ENCODE measurements at places on chromosomes 7 and 10. TPM values are rescaled to one million over a fixed set of nuclear protein-coding genes. Genes with fewer than 3 reads are reported as not detected.

GRCh38 chr10:25245165-25245564 lies 70.4 kb downstream of the GPR158 start:
- DNase-seq = no peak
- H3K27ac ChIP-seq = no peak overlapping the region
- no peaks in the 10 kb centered on the region for H3K36me3 ChIP-seq

GRCh38 chr7:778968-779451 lies 51.9 kb upstream of the PRKAR1B start:
- peaks cover 72% of the 10 kb centered on the region for H3K36me3 ChIP-seq
- H3K4me1 ChIP-seq = no peaks in the 10 kb centered on the region
- DNase-seq = no peak
- no peak overlapping the region for H3K4me3 ChIP-seq
- H3K27ac ChIP-seq = no peak overlapping the region

- H3K27me3 ChIP-seq = no peaks in the 10 kb centered on the region
- peaks cover 3% of the 10 kb centered on the region for H3K4me1 ChIP-seq
- no peak for DNase-seq
- no peaks in the 10 kb centered on the region for H3K36me3 ChIP-seq
Observed at GRCh38 chr7:94511718-94512117, 2.1 kb downstream of the CASD1 start.

The BTBD16 gene
- not detected for total RNA-seq

GRCh38 chr10:3811291-3811870 lies 26.4 kb upstream of the KLF6 start:
- H3K4me1 ChIP-seq = no peaks in the 10 kb centered on the region
- no peak overlapping the region for H3K27ac ChIP-seq
- H3K36me3 ChIP-seq = no peaks in the 10 kb centered on the region

- no peaks in the 10 kb centered on the region for H3K27me3 ChIP-seq
- no peak overlapping the region for H3K27ac ChIP-seq
- peaks cover 4% of the 10 kb centered on the region for H3K36me3 ChIP-seq
- no peak overlapping the region for H3K4me3 ChIP-seq
Observed at GRCh38 chr10:75086278-75086934, 25.1 kb upstream of the SAMD8 start.

DNA sequence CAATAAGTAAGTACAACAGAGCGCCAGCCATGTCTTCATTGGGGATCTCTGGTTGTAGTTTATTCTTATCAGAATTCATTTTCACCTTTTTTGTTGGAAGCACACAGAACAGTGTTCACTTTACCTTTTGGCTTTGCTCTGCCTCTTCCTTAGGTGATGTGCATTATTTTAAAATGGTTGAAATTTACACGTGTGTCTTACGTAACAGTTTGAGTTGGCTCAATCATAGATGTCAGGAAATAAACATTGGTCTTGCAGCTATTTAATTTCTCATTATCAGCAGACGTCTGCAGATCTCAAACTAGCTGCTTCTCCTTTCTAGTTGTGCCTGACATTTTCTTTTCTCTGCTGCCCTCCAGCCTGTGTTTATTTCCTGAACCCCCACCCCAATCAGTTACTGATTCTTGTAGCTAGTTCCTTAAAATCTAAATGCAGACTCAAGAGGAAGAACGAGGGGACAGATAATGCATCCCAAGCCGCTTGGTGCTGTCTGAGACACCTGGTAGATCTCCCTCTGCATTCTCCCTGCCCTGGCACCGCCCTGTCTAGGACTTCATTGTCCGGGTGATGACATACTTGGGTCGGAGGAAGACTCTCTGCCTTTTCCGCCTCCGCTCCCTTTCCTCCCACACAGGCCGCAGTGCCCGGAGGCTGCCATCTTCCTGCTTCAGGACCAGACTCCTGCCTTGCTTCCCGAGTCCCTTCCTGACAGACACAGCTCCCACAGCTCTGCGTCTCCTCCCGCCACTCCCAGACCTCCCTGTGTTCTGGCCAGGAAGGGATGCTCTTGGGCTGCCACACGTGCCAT lies 108.2 kb downstream of the ANKRD61 start:
- peaks cover 55% of the 10 kb centered on the region for H3K36me3 ChIP-seq
- DNase-seq = no peak
- no peak overlapping the region for H3K27ac ChIP-seq
- no peaks in the 10 kb centered on the region for H3K27me3 ChIP-seq
- H3K4me3 ChIP-seq = no peak overlapping the region

DNA sequence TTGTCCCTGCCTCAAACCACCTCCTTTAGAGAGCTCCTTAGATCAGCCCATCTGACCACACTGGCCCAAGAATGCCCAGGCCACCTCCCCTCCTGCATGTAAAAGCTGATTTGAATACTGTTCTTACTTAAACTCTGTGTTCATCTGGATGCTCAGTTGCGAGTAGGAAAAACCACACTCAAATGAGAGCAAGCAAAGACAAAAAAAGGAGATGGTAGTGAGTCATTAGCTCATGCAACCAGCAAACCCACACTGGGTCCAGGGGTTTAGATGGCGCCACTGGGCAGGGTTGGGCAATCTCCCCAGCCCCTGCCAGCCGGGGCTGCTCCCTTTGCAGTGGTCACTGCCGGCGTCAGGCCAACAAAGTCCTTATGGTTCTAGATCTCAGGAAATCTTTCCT lies 32.7 kb downstream of the TSPAN15 start:
- no peaks in the 10 kb centered on the region for H3K4me1 ChIP-seq
- DNase-seq = no peak
- H3K36me3 ChIP-seq = peaks cover 14% of the 10 kb centered on the region

DNA sequence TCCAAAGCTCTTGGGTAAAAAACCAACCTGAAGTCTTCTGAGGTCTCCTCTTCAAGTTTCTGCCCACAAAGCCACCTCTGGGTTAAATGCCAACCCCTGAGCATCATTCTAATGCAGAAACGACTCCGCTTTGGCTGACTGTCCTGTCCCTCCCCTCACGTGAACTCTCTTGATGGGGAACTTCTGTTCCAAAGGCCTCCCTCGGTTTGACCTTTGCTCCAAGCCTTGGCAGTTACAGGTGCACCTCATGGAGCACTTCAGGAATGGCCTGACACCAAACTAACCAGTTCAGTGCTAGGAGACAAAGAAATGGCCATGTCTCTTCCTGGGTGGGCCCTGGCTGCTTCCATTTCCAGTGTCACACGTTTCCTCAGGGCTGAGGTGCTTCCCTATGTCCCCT lies 20.0 kb downstream of the CAMK2G start:
- no peaks in the 10 kb centered on the region for H3K27me3 ChIP-seq
- DNase-seq = no peak
- no peaks in the 10 kb centered on the region for H3K4me1 ChIP-seq
- no peak overlapping the region for H3K4me3 ChIP-seq
- H3K27ac ChIP-seq = no peak overlapping the region
- H3K36me3 ChIP-seq = peaks cover 42% of the 10 kb centered on the region

DNA sequence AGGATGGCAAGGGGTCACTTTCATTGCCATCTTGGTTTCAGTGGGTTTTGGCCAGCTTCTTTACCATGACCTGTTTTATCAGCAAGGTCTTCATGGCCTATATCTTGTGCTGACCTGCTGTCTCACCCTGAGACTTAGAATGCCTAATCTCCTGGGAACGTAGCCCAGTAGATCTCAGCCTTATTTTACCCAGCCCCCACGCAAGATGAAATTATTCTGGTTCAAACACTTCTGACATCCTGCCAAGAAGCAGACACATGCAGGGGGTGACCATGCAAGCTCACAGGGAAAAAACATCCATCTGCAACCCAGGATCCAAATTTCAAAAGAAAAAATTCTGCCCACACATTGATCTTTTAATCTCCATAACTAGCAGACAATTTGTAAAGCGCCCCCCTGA lies 88.4 kb upstream of the EEPD1 start:
- H3K27me3 ChIP-seq = no peaks in the 10 kb centered on the region
- H3K4me3 ChIP-seq = no peak overlapping the region
- H3K4me1 ChIP-seq = peaks cover 7% of the 10 kb centered on the region
- no peak overlapping the region for H3K27ac ChIP-seq
- peaks cover 6% of the 10 kb centered on the region for H3K36me3 ChIP-seq

GRCh38 chr7:1100386-1100785 lies 12.5 kb downstream of the GPER1 start:
- H3K36me3 ChIP-seq = peaks cover 19% of the 10 kb centered on the region
- H3K4me1 ChIP-seq = no peaks in the 10 kb centered on the region
- no peak for DNase-seq

GRCh38 chr10:36038316-36038955 lies 396.3 kb upstream of the FZD8 start:
- no peaks in the 10 kb centered on the region for H3K36me3 ChIP-seq
- H3K4me3 ChIP-seq = no peak overlapping the region
- no peaks in the 10 kb centered on the region for H3K27me3 ChIP-seq
- H3K27ac ChIP-seq = no peak overlapping the region
- H3K4me1 ChIP-seq = no peaks in the 10 kb centered on the region
- no peak for DNase-seq

DNA sequence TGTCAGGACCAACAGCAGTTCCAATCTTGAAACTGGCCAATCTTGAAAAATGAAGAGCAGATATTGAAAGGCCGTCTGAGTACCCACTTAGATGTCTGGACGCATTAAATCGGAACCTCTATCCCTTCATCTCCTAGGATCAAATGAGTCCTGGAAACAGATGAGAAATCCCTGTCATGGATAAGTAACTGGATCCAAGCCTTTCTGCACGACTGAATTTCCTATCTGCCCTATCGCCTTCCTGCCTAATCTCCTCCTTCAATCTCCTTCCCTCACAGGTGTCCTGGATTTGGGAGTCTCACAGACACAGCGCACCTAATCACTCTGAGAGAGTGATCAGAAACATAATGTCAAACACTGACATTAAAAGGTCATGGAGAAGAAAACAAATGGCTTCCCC lies 245.2 kb upstream of the PRSS58 start:
- H3K4me3 ChIP-seq = no peak overlapping the region
- H3K27ac ChIP-seq = no peak overlapping the region
- no peaks in the 10 kb centered on the region for H3K4me1 ChIP-seq
- no peak for DNase-seq

Measured in H9 (cell line).